ENCODE measurements at places on chromosomes 16 and 17.

- DNase-seq = no peak
Observed at GRCh38 chr17:45266372-45266926, 4.6 kb upstream of the SPATA32 start.

- DNase-seq = no peak
Observed at GRCh38 chr17:43540821-43541674, 5.1 kb downstream of the ETV4 start.

GRCh38 chr17:78458091-78458490, 79.6 kb downstream of the PGS1 start:
- no peak for DNase-seq

- no peak for DNase-seq
Observed at GRCh38 chr17:8963014-8963413, 2.5 kb downstream of the PIK3R5 start.

DNA sequence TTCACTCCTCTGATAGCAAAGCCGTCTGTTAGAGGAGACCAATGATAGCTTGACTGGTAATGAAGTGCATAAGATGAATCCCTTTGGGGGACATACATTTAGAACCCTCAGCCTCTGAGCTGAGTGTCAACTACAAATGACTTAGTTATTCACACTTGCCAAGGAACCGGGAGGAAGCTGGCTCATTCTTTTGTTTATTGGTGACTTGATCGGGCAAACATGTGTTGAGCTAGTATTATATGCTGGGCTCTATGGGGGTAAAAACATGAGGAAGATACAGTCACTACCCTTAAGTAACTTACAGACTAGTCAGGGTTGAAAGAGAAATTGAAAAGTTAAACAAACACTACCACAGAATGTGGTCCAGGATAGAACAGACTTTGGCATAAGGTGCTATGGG, 3.0 kb downstream of the CCL16 start:
- DNase-seq = no peak

- no peak for DNase-seq
Observed at GRCh38 chr16:11063448-11064201, 119.3 kb downstream of the CLEC16A start.

- no peak for DNase-seq
Observed at GRCh38 chr17:77869041-77869599, 89.4 kb upstream of the TNRC6C start.

DNA sequence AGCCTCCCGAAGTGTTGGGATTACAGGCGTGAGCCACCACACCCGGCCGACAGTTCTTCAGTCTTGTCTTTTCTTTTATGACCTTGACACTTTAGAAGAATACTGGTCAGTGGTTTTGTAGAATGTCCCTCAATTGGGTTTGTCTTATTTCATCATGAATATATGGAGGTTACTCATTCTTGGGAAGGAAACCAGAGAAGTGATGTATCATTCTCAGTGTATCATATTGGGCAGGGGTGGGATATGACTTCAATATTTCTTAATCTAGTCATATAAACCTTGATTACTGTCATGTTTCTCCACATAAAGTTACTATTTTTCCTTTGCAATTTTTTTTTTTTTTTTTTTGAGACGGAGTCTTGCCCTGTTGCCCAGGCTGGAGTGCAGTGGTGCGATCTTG, 36.9 kb downstream of the SNTB2 start:
- DNase-seq = no peak

- DNase-seq = no peak
Observed at GRCh38 chr17:8789743-8790142, 9.4 kb downstream of the MFSD6L start.

Measured in NCI-H1417 (cell line).